ENCODE measurements at places on chromosomes 1 and 21.

- DNase-seq, result no peak
These were observed 67.0 kb upstream of the CD1D start for GRCh38 chr1:158113759-158114127.

DNA sequence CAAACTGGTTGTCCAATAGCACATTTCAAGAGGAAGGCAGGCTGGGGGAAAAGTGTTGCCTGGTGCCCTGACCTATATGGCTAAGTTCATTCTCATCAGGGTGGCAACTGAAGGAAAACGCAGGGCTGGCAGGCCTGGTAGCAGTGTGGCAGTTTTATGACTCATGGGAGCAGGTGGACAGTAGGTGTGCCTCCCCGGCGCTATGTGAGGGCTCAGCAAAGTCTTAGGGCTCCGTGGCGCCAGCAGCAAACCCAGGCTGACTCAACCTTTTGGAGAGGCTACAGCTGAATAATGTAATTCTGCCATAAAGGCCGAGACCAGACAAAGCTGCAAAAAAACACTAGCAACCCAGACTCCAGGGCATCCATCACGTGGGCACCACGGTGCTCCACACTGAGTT is 23.6 kb downstream of the GADD45A start:
- DNase-seq, result no peak

DNA sequence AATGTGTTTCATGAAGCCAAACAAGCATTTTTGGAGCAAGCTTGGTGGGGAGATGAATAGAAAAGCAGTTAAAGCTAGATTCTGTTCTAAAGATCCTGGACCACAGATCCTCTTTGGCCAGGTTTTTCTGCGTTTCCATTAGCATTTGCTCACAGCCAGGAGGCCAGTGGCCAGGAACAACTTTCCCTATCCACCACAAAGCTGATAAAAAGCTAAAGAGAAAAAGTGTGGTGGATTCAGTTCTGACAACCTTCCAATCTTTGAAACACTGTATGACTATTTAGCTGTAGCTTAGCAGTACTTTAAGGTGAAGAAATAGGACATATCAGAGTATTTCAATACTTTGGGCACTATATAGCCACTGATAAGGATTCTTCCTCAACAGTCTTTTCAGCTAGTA is 3.0 kb upstream of the NEK7 start:
- DNase-seq, result no peak

GRCh38 chr1:85818371-85818770 is 110.1 kb upstream of the ZNHIT6 start:
- no peak for DNase-seq

GRCh38 chr1:28359592-28360239 is 9.8 kb upstream of the PHACTR4 start:
- DNase-seq, result peak; percentile 44

GRCh38 chr1:183061194-183061593 is 38.0 kb downstream of the LAMC1 start:
- DNase-seq, result no peak

DNA sequence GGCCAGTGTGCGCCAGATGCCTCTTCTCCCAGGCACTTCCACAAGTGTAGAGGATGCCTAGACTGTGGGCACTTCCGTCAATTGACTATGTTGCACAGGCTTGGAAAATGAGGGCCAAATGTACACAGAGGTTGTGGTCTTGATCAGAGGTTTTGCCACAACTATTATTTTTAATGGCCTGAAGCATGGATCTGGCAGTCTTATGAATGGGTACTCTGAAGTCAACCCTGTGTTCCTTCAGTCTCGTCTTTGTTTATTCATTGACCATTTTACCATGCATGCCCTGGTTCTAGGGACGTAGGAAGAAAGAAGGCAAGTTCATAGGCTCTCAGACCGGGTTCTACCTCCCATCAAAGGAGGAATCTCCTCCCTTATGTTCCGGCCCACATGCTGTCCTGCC is 329.1 kb downstream of the HHAT start:
- DNase-seq, result no peak

DNA sequence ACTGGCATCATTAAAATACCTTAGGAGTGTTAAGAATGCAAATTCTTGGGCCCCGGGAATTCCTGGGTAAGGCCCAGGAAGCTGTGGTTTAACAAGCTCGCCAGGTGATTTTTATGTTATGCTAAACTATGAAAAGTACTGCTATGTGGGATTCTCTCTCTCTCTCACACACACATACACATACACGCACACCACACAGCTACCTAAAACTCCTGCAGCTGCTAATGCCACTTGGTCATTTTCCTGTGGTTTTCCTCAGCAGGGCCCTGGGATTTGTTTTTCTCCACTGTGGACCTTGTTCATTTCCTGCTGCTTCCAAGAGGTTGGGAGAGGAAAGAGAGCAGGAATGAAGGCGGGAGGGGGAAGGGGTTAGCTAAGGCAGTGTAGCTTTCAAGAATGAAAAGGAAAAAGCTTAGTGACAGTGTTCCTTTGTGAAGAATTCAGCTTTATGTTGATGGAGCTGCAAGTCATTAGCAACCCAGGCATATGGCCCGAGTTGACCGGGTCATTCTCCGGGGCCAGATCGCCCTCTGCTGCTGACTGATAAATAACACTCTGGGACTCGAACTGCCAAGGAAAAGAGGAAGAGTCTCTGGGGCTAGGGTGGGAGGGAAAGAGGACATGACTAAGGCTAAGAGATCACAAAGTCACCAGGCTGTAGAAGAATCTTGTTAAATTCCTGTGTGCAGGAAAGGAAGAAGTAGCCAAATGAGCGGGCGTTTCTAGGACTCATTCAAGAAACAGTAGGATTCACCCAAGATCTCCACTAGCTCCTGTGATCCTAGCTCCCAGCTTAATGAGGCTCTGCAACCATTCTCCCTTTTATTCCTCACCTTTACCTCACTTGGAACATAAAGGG is 30.5 kb upstream of the LRIG2 start:
- peak; percentile 82 for DNase-seq

DNA sequence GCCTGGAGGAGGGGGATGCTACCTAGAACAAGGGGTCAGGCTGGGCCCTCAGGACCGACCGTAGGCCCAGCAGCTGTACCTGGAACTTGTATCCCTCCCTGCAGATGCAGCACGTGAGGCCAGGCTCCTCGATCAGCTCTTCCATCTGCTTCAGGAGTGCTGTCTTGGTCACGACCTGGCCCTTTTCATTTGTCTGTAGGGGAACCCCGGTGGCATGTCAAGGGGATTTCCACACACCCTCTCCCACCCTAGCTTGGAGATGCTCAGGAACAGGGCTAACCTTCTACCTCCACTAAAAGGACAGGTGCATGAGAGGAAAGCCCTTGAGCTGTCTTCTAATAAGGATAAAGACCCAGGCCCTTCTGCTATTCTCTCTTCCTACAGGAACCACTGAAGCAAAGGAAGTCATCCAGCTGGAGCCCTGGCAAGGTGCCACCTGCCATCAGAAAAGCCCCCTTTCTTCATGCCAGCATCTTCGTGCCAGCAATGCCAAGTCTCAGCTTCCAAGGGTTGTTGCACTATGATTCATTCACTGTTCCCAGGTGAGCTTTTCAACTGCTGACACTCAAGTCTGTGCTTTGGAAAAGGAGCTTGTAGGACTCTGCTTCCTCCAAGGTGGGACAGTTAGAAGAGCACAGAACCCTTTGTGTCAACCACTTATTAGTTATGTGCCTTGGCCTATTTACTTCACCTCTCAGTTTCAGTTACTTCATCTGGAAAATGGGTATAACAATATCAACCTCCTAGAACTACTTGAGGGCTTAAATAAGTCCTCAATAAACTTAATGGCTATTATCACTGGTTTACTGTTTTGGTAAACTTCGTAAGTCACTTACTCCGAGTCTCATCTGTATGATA is 122.1 kb downstream of the UBR4 start:
- DNase-seq, result no peak

DNA sequence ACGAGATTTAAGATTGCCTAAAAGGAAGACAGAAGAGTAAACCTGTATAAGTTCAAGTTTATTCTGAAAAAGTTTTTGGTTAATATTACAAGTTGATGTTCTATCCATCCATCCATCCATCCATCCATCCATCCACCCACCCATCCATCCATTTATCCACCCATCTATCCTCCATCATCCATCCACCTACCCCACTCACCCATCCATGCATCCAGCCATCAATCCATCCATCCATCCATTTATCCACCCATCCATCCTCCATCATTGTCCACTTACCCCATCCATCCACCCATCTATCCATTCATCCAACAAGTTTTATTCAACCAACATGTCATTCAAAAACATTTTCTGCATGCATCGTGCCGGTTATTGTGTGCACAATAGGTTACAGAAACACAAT is 89.3 kb downstream of the ZBTB18 start:
- no peak for DNase-seq

- no peak for DNase-seq
These were observed 29.1 kb upstream of the PLA2G4A start for GRCh38 chr1:186799689-186800054.

DNA sequence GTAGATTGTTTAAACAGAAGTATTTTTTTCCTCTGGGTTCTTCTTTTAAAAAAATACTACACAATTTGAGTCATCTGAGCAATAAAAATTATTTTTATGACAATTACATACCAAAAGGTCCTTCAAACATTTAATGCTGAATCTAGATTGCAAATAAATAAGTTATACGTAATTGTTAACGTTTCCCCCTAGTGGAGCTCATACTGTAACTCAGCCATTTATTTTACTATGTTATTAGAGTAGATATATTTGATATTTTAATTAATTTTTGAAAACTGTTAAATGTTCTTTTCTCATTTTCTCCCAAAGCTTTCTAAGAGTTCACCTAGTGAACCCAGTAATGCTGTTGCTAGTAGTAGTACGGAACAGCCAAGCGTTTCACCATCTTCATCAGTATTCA is 33.5 kb downstream of the ZMYM1 start:
- no peak for DNase-seq

- no peak for DNase-seq
These were observed 1.2 kb downstream of the CEP170 start for GRCh38 chr1:243253926-243254232.

DNA sequence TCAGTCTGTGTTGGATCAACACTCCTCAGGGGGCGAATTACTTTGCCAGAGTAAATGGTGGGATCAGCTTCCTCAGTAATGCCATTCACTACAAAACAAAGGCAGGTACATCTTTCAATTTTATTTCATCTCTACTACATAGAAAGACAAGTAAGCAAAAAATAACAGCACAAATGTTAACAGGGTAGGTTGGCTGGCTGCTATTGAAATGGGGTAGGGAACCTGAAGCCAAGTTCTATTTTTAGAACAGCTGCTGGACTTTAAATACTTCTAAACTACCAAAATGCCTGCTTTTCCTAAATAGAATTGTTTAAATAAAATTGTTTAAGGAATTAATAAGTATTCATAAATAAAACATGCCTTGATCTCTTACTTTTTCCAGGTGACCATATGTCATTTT is 7.3 kb upstream of the NRAS start:
- DNase-seq, result no peak

GRCh38 chr1:33649759-33650158 is 177.3 kb downstream of the ZSCAN20 start:
- no peak for DNase-seq

DNA sequence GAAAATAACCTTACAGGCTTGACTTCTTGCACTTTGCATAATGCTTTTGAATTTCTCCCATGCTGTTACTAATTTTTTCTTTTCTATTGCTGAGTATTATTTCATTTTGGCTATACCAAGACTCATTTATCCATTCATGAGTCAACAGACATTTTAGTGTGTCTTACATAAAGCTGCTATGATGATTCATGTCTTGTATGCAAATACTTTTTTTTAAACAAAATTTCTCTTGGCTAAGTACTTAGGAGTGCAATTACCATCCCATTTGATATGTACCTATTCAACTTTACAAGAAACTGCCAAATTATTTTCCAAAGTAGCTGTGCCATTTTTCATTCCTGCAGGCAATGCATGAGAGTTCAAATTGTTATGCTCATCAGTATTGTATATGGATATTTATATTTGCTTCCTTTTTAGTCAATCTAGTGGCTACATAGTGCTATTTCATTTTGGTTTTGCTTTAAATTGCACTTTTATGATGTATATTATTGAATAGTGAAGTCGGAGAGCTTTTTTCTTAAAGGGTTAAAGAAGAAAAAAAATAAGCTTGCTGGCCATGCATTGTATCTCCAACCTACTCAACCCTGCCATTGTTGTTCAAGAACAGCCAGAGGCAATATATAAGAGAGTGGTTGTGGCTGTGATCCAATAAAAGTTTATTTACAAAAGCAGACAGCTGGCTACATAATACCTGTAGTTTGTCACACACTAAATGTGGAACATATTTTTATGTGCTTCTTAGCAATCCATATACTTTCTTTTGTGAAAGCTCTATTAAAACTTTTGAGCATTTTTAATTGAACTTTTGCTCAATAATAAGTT is 862.8 kb downstream of the KCNT2 start:
- no peak for DNase-seq

GRCh38 chr1:93614541-93614940 is 67.1 kb downstream of the BCAR3 start:
- DNase-seq, result no peak

DNA sequence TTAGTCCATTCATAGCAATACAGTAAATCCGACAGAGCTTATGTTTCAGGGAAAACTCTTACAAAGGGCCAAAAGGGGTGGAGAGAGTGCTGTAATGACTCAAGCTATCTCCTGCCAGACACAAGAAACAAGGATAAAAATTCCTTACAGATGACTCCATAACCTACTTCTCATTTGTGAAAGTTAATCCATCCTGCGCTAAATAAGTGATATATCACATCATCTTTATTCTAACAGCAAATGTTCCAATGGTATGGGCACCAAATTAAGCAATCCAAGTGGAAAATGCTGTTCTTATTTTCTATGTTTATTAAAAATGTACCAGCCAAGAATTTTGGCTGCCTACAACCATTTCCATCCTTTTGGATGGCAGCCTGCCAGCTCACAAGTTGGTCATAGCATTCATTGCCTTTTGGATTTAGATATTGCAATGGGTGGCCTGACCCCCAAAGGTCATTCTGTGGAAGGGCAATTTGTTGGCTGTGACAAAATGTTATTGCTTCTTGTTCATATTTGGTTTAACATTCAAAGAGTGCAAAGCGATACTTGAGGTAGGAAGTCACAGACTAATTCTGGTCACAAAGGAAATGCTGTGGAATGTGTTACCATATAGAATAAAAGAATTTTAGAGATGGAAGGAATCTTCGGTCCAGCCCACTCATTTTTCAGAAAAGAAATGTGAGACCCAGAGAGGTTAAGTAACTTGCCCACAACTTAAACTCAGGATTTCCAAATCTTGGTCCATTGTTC is 2.8 kb upstream of the ENAH start:
- DNase-seq, result peak; percentile 11

DNA sequence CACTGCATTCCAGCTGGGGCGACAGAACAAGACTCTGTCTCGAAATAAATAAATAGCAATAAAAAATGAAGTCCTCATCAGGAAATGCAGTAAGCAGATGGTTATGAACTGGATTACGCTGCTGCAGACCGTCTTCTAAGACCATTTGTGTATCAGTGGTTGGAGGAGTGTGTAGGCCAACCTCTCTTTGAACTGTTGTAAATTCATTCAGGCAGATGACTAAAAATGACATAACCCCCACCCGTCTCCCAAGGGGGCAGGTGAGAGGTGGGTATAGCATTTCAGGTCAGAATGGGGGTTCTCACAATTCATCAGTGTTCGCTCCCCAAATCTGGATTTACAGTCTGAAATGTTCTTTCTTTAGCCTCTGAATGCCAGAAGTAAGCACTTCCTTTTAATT is 177.3 kb downstream of the KIF26B start:
- no peak for DNase-seq

All from GDM1 (cell line).